ENCODE measurements at places on chromosomes 1 and 21.

DNA sequence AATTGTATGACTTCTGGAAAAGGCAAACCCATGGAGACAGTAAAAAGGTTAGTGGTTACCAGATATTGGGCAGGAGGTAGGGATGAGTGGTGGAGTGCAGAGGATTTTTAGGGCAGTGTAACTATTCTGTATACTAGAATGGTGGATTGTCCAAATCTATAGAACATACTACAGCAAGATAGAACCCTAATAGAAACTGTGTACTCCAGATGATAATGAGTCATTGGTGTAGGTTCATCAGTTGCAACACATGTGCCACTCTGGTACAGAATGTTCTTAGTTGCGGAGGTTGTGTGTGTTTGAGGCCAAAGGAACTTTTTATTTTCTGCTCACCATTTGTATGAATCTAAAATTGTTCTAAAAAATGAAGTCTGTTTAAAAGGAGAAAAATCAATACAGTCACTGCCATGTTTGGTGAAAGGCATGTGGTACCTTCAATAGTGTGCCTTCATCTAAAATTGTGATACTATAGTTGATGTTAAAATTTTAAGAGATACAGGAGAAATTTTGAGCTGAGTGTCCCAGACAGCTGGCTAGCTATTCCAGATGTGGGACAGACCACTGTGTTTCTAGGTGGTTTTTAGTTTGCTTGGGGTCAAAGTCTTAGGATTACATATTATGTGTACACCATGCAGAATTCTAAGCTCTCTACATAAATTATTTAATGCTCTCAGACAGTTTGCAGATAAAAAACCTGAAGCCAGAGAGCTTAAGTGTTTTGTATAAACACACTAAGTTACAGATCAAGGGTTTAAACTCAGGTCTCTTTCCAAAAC, 150.5 kb downstream of the RPS6KC1 start:
- DNase-seq, result no peak

DNA sequence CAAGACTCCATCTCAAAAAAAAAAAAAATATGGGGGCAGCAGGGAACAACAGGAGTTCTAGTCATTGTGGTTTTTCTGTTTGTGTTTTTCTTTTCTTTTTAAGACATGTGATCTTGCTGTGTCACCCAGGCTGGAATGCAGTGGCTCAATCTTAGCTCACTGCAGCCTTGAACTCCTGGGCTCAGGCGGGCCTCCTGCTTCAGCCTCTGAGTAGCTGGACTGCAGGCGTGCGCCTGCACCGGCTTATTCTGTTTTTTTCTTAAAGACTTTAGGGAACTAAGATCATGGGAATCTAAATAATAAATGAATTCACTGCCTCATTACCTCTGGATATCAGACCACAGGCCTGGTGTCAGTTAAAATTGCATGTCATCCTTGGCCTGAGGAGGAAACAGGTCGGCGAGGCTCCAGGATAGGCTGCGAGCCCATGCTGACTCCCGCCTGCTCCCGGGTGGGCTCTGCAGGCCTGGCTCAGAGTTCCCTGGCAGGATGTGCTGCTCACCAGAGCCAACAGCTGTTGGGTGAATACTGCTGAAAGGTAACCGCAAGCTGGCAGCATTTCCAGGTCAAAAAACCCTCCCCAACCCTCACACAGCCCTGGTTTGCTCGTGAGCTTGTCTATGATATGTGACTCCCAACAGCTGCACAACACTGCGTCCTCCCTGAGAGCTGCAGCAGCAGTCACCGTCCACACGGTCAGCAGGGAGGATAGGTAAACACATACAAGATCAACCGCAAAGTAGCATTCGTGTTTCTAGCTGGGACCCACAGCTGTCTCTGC, 58.1 kb downstream of the SCCPDH start:
- no peak for DNase-seq

DNA sequence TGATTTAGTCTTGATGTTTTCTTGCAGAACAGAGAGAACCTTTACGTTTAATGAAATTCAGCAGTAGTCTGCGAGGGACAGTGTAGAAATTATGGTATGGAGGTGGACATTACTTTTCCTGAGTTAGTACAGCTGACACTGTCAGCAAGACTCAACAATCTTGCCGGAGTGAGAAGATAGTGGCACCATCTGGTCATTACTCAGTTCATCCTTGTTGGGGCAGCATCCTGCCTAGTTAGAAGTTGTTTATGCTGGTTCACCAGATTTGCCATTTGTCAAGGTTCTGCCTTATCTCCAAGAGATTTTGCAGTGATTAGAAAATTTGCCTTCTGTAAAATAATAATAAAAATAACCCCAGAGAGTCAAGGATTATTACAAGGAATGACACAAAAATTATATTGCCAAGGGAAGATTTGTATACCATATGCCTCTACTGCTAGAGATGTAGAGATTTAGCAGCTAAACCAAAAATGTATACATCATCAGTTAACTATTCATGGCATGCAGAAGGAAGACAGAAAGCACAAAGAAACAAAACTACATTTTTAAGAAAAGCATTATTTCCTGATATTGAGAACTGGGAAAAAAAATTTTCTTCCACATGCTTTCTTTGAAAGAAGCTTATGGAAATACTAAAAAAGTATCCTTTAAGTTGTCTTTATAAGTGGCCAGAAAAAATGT, 1967.4 kb downstream of the NCAM2 start:
- no peak for DNase-seq

- DNase-seq, result no peak
Measured at GRCh38 chr1:165060285-165060793, 296.2 kb downstream of the LMX1A start.

GRCh38 chr1:34066981-34067603, 97.9 kb downstream of the CSMD2 start:
- no peak for DNase-seq

DNA sequence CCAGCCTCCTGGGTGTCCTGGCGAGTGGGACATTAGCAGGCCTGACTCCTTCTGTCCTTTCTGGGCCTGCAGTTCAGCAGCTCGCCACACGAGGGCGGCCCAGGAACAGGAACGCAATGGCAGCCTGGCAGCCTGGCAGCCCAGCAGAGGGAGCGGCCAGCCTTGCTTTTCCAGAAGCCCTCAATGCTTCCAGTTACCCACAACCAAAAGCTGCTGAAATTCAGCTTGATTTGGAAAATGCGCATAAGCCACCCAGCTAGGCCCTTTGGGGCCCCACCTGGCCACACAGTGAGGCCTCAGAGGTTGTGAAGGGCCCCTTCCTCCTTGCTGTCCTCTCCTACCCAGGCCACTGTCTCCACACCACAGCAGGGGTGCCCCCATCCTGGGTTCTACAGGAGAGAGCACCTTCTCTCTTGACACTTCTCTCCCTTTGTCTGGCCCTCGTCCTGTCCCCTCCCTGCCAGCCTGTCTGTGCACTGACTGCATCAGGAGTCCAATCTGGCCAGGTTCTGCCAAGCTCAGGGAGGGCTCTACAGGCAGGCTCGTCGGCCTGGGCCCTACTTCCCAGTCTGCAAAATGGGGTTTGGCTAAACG, 103.4 kb upstream of the VAMP3 start:
- peak; percentile 88 for DNase-seq

DNA sequence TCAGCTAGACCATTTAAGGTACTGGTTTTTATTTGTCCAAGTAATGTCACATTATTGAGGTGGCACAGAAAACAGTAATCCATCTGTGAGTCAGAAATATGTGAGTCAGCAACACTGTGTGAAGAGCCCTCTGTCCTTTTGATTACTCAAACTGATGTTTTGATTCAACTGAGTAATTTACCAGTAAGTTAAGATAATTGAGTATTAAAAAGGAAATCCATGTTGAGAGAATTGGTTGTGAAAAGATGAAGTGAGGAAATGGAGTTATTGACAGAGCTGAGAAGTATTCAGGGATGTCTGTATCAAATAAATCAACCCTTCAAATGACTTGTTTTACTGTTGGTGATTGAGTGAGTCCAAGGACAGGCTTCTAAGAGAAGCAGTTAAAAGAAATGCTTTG, 302.7 kb upstream of the SGIP1 start:
- no peak for DNase-seq

GRCh38 chr1:10753299-10753698, 43.1 kb downstream of the CASZ1 start:
- DNase-seq, result peak; percentile 82

DNA sequence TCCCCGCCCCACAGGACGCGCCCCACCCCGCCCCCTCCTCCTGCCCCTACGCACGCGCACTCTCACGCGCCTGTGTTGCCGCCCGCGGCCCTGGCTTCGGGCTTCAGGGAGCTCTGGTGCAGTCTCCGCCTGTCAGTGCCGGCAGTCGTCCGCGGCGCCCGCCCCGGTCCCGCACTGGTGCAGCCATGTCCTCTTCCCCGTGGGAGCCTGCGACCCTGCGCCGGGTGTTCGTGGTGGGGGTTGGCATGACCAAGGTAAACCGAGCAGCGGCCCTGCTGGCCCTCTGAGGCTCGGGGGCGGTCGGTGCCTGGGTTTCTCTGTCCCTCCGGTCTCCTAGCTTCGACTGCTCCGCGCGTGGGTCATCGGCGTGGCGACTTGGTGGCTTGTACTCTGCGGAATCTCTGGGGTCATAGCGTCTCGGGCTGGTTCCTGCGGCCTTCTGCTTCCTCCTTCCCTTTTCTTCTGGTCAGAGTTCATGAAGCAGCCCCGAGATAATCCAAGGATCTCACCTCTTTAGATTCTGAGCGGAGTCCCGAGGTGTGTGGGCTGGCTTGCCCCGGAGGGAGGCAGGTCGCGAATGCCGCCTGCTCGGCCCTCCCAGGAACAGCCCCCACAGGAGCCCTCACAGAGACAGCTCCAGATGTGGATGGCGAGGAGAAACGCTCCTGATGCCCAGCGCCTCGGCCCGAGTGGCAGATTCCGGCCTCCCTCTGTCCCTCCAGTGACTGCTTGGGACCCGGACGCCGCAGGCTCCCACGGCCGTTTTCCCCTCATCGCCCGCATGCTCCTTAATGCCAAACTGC, at the start of gene SCP2:
TSS of gene SCP2 (plus strand) at position 65 of the 803 bp plus-strand sequence. CDS start at position 186, 121 bp downstream.
- peak; percentile 79 for DNase-seq

DNA sequence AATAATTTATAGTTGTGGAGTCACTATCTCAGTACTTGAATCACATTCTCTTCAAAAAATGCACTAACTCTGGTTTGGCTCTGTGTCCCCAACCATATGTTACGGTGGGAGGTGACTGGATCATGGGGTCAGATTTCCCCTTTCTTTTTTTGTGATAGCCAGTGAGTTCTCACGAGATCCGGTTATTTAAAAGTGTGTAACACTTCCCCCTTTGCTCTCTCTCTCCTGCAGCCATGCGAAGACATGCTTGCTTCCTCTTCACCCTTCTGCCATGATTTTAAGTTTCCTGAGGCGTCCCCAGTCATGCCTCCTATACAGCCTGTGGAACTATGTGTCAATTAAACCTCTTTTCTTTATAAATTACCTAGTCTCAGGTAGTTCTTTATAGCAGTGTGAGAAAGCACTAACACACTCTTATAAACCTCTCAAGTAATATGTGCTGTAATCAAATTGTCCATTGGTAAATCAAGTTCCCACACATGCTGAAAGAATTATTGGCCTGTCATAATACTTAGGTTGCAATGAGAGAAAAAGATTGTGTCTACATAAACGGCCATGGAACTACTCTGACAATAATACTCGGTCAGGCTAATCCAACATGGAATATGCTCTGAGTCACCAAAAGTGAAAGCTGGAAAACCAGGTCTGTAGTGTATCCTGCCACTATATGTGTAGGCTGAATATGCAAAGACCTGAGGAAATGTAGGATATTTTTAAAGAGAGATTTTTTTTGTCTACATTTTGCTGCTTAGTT, 107.5 kb downstream of the SLC44A5 start:
- no peak for DNase-seq

- no peak for DNase-seq
Measured at GRCh38 chr1:56872597-56872996, 18.0 kb downstream of the C8A start.

Measured in D341Med (cell line).